ENCODE measurements at places on chromosomes 6 and 20. TPM values are rescaled to one million over a fixed set of nuclear protein-coding genes. Genes with fewer than 3 reads are reported as not detected.

DNA sequence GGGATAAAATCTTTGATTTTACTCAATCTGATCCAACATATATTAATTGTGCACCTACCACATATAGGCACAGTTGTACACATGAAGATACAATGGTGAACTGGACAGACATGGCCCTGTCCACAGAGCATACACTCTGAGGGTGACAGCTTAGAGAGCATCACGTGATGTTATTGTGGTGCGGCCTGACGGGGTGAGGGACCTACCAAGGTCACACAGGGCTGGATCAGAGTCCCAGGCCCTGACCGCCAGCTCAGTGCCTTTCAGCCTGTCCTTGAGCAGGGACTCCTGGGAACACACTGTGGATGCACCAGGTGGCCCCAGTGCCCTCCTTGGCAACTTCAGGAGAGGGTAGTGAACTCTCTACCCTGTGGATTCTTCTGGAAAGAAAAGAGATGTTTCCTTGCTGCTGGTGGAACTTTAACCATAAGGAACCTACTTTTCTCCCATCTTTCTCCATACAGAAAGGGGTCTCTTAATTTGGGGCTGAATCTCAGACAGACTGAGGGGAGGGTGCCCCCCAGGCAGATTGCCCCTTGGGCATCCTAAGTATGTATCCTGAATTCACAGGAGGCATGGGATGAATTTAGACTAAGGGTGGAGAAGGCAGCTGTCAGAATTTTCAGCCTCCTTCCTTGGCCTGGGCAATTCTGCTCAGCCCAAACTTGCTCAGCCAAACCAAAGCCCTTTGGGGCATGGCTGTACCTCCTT lies 26.5 kb downstream of the PCK1 start:
- no peak overlapping the region for H3K27ac ChIP-seq
- no peaks in the 10 kb centered on the region for H3K4me1 ChIP-seq
- no peaks in the 10 kb centered on the region for H3K36me3 ChIP-seq

GRCh38 chr6:83590416-83590815 lies 78.1 kb downstream of the PRSS35 start:
- H3K36me3 ChIP-seq, result peaks cover 2% of the 10 kb centered on the region
- no peaks in the 10 kb centered on the region for H3K27me3 ChIP-seq
- H3K27ac ChIP-seq, result no peak overlapping the region
- no peaks in the 10 kb centered on the region for H3K4me1 ChIP-seq
- DNase-seq, result no peak

STX11 gene
- 2.9 TPM for total RNA-seq

GRCh38 chr6:14118446-14118845 lies 874 bp downstream of the CD83 start:
- DNase-seq, result no peak
- no peak overlapping the region for H3K27ac ChIP-seq
- H3K27me3 ChIP-seq, result no peaks in the 10 kb centered on the region
- H3K4me1 ChIP-seq, result no peaks in the 10 kb centered on the region
- peak overlapping the region; percentile 37 for H3K4me3 ChIP-seq

- peaks cover 6% of the 10 kb centered on the region for H3K4me1 ChIP-seq
- DNase-seq, result no peak
- no peaks in the 10 kb centered on the region for H3K36me3 ChIP-seq
- H3K4me3 ChIP-seq, result peak overlapping the region; percentile 69
- no peaks in the 10 kb centered on the region for H3K27me3 ChIP-seq
- H3K27ac ChIP-seq, result peak overlapping the region; percentile 81
Observed at GRCh38 chr20:34871966-34872621, 562 bp downstream of the GGT7 start.

- peak overlapping the region; percentile 76 for H3K4me3 ChIP-seq
- no peaks in the 10 kb centered on the region for H3K4me1 ChIP-seq
- peak overlapping the region; percentile 95 for H3K27ac ChIP-seq
- H3K36me3 ChIP-seq, result no peaks in the 10 kb centered on the region
Observed at GRCh38 chr6:95576218-95576997, 927 bp upstream of the MANEA start.

DNA sequence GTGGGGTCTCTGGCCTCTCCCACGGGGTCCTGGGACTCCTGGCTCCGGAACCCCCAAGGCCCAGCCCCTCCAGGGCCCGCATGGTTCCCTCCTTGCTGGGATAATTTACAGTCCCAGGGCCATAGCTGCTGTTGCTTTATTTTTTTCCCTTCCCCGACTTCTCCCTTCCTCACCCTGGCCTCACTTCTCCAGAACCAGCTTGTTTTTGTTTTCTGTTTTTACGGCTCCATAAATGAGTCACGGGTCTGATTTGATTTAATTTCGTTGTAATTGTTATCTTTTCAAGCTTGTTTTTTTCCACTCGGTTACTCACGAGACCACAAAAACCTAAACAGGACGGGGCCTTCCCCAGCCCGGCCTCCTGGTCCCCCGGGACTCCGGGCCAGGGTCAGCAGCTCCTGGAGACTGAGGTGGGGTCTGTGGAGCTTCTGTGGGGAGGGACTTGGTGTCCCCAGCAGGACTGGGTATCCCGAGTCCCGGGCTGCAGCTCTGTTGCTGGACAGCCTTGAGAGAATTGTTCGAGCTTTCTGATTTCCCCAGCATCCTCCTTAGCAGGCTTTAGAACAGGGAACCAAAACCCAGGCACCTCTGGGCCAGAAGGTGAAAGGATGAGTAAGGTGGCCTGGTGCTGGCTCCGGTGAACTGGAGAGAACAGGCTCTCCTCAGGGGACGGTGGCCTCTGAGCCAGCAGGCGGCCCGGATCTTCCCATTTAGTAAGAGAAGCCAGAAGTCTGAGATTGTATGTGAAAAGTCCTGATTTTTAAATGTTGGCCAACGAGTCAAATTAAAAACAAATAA lies 94.9 kb downstream of the CEBPB start:
- H3K27me3 ChIP-seq, result no peaks in the 10 kb centered on the region
- no peaks in the 10 kb centered on the region for H3K36me3 ChIP-seq
- H3K4me3 ChIP-seq, result no peak overlapping the region
- peak; percentile 78 for DNase-seq

DNA sequence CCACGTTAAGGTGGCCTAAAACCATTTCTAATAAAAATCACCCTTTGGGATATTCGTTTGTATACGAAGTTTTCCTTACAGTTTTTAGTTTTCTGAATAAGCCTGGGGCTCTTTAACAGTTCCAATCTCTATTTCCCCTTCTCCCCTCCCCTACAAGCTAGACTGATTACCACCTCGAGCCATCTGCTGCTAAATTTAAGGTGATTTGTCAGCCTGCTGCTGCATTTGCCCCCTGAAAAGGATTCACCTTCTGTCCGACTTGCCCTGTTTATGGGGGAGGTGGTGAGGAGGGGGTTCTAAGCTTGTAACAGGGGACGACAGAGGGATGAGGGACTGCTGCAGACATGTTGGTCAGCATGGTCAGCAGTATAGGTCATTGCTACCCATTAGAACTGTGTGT lies 146.3 kb downstream of the JARID2 start:
- DNase-seq, result no peak
- H3K4me3 ChIP-seq, result no peak overlapping the region
- H3K4me1 ChIP-seq, result peaks cover 18% of the 10 kb centered on the region

- H3K4me3 ChIP-seq, result no peak overlapping the region
- H3K36me3 ChIP-seq, result no peaks in the 10 kb centered on the region
- no peaks in the 10 kb centered on the region for H3K4me1 ChIP-seq
- no peak for DNase-seq
Observed at GRCh38 chr6:27758491-27758890, 153.7 kb downstream of the OR2B2 start.

- H3K4me3 ChIP-seq, result no peak overlapping the region
- DNase-seq, result peak; percentile 30
- H3K27ac ChIP-seq, result peak overlapping the region; percentile 55
Observed at GRCh38 chr6:53326372-53327016, 22.3 kb downstream of the ELOVL5 start.

DNA sequence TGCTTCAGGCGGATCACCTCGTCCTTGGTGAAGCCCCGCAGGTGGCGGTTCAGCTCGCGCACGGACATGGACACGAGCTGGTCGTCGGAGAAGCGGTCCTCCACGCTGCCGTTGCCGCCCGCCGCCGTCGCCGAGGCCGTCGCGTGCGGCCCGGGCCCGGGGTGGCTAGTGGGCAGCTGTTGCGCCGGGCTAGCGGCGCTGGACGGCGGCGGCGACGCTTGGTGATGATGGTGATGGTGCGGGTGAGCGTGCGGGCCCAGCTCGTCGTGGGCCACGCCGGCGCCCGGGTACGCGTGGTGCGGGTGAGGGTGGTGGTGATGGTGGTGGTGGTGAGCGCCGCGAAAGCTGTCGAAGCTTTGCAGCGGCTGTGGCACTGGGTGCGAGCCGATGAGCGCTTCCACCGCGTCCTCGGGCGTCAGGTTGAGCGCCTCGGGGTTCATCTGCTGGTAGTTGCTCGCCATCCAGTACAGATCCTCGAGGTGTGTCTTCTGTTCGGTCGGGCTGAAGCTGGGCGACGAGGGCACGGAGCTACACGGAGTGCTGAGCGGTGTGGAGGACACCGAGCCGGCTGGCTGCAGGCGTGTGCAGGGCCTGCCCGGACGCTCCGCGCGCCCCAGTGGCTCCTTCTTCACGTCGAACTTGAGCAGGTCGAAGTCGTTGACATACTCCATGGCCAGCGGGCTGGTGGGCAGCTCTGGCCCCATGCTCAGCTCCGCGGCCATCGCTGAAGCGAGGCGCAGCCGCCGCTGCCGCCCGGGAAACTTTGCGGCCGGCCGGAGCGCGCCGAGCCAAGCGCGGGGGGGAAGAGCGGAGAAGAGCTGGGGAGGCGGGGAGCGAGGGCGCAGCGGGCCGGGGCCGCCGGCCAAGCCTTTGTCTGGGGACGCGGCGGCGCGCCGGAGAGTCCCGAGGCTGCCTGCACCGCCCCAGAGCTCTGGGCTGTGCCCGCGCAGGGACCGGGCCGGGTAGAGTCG lies 622 bp downstream of the MAFB start:
- no peaks in the 10 kb centered on the region for H3K36me3 ChIP-seq
- peak overlapping the region; percentile 93 for H3K27ac ChIP-seq
- H3K27me3 ChIP-seq, result peaks cover 9% of the 10 kb centered on the region
- peak overlapping the region; percentile 53 for H3K4me3 ChIP-seq
- H3K4me1 ChIP-seq, result no peaks in the 10 kb centered on the region

All from uterus (tissue), 4 donors.